Nucleus accumbens (tissue), 56 donors: ENCODE measurements at places on chromosomes 2 and 18.

GRCh38 chr18:484749-485464 is 15.6 kb downstream of the COLEC12 start:
- no peak for DNase-seq

GRCh38 chr2:220162320-220162719 is 534.9 kb downstream of the SLC4A3 start:
- DNase-seq = no peak

- no peak for DNase-seq
Measured at GRCh38 chr2:43276266-43276941, 50.0 kb upstream of the ZFP36L2 start.

DNA sequence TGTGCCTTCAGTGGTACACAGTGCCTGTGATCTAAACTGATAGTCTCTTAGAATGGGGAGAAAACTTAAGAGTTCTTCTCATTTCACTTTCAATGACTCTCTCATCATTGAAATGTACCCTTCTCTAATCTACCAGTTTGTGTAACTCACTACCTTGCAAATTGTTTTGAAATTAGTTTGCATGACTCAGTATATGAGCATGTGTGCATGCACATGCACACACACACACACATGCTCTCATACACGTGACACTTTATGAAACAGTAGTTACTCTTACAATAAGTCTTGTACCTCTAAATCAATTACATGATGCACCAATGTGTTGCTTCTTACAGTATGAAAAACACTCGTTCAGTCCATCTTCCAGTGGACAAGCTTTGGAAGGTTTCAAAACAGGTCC is 10.6 kb downstream of the LYPD6B start:
- no peak for DNase-seq

DNA sequence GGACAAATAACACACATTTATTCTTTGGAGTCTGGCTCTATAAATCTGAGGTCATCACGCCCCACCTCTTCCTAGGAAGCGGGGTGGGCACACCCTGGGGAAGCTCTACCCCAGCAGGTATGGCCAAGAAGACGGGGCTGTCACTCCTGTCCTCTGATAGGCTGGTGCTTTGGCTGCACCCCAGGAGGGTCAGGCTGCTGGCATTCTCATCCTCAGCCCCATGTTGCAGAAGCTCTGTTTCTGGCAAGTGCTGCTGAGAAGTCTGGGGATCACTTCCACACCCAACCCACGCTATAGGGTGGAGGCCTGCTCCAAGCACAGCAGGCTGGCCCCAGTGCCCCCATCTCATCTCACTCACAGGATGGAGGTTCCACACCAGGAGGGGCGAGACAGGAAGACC is 17.6 kb downstream of the ARHGEF4 start:
- no peak for DNase-seq

DNA sequence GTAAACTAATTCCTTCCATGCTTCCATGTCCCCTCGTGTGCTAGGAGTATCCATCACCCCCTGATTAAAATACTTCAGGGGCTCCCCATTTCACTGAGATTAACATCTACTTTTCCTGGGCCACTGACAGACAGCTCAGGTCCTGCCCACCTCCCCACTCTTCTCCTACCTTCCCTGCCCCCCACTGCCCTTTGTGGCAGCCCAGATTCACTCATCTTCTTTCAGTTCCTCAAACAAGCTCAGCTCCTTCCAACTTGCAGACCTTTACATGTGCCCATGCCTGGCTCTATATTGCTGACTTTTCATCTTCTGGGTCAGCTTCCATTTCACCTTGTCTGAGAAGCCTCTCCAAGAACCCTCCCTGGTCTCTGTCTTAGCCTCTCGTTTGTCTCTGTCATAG is 12.0 kb downstream of the RUFY4 start:
- no peak for DNase-seq

- DNase-seq = no peak
Measured at GRCh38 chr2:216617159-216617815, 15.9 kb upstream of the IGFBP2 start.

DNA sequence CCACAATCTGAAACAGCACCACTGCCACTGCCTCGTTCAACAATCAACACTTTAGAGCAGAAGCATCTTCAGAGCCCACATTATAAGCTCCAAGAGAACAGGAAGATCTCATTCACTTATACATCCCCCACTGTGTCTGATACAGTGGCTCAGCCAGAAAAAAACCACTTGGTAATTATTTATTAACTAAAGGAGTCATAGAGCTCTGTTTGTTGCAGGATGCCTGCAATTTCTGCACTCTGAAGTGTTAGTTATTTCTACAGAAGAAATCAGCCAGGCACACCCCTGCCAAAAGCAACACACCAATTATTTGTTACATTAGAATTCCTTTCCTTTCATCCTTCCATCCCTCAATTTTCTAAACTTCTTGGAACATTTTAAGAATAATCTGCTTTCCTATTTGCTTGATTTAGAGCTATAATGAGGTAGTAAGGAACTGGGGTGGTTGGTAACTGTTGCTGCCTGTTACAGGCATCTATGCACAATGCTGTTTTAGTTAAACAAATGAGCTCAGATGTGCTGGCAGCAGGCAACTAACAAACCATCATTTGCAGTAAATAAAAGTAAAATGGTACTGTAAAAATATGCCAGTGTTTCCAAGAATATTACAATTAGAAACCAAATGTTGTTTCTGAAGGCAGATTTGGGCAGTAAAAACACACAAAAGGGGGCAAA is 59.9 kb downstream of the DYM start:
- DNase-seq = no peak

GRCh38 chr2:229003256-229003655 is 267.8 kb downstream of the PID1 start:
- no peak for DNase-seq

GRCh38 chr2:40579247-40579646 is 127.4 kb upstream of the SLC8A1 start:
- DNase-seq = no peak
